ENCODE measurements at places on chromosomes 6 and 20.
A peak's percentile ranks its signal among the peaks of the same experiment; 100 is the strongest.

- no peak for DNase-seq
Observed at GRCh38 chr6:54988576-54988975, 142.0 kb downstream of the FAM83B start.

GRCh38 chr6:129766959-129767728 lies 57.2 kb upstream of the ARHGAP18 start:
- DNase-seq, result peak; percentile 80

GRCh38 chr6:47792216-47792733 lies 10.4 kb downstream of the OPN5 start:
- no peak for DNase-seq

GRCh38 chr6:4776493-4777393 lies 539 bp downstream of the CDYL start:
- DNase-seq, result peak; percentile 80

DNA sequence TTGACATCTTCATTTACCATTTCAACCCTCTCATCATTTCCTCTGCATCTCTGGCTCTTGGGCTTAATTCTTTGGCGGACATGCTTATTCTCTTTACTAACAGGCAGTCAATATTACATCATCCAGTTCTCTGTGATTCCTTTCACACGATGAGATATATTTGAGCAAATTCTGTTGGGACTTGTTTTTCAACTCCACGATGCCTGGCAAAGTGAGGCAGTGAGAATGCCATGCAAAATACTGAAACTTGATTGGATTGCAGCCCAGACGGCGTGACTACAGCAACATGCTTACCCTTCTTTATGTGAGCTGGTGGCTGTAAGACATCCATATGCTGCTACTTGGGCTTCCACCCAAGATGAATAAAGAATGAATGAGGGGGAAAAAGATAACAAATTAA lies 101.7 kb upstream of the SPACA1 start:
- DNase-seq, result no peak

DNA sequence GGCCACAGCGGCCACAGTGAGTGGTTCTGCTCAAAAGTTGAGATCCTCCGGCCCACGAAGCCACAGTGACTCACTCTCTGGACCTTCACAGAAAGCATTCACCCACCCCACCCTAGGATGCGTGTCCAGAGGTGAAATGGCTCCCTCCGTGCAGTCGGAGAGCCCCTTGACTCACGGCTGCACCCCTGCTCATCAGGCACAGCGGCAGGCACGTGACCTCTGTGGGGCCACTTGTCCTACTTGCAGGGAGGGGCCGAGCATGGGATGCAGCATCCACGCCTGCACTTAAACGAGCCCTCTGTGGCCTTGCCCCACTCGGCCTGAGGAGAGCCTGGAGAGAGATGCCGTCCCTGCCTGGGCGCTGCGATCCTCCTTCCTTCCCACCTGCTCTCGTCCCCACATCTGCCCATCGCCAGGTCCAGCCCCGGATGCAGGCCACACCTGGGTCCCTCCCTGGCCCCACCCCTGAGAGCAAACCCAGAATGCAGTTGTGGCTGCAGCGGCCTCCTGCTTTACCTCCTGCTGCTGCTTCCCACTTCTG lies 28.7 kb downstream of the NTSR1 start:
- DNase-seq, result peak; percentile 70

- DNase-seq, result no peak
Observed at GRCh38 chr6:90502381-90502780, 84.5 kb downstream of the MAP3K7 start.

DNA sequence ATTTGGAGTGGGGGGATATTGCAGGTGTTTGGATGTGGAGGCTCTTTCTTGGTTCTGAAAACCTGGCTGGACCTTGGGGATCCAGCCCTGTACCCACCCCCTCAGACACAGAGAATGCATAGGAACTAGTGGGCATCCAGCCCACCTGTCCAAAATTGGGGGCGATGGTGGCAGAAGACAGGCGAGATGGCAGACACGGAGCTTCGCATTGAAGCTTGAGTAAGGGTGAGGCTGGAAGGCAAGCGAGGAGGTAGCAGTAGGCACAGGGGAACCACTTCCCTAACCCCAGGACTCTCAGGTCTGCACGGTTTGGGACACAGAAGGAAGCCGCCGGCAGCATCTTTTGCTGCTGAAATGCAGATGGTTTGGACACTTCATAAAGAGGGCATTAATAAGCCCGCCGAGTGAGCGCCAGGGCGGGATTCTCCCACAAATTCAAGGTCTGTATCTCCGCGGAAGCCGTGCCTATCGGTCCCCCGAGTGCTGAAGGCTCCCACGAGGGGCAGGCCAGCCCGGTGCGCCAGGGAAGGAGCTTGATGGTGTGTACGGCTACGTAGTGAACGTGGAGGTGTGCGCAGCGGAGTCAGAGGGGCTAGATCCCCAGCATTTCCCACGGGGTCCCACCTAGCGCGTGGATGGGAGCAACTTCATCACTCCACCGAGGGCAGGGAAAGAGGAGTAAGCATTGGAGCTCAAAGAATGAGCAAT lies 1.6 kb upstream of the FOXA2 start:
- no peak for DNase-seq
